ENCODE measurements at places on chromosomes 7 and 10.
A peak's percentile ranks its signal among the peaks of the same experiment; 100 is the strongest.

GRCh38 chr10:58152673-58153263 is 114.9 kb downstream of the IPMK start:
- H3K27ac ChIP-seq, result no peak overlapping the region
- no peaks in the 10 kb centered on the region for H3K4me1 ChIP-seq
- DNase-seq, result peak; percentile 63
- H3K4me3 ChIP-seq, result no peak overlapping the region
- H3K36me3 ChIP-seq, result no peaks in the 10 kb centered on the region
- H3K27me3 ChIP-seq, result peaks cover 5% of the 10 kb centered on the region

DNA sequence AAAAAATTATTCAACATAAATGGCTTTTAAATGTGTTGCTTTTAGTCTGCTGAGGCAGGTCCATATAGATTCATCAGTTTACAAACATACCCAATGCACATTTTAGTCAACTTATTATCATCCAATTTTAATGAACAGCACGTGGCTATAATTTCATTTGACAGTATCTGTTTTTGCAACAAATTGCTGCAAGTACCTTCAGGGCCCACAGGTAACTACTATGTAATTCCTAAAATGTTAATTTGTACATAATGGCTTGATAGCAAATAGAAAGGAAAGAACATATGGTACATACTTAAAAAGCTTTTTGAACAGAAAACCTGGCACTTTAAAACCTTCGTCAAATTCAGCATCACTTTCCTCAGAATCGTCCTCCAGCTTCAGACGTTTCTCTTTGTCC is 33.3 kb downstream of the ERCC6 start:
- H3K27ac ChIP-seq, result no peak overlapping the region
- H3K27me3 ChIP-seq, result peaks cover 2% of the 10 kb centered on the region
- peaks cover 21% of the 10 kb centered on the region for H3K4me1 ChIP-seq
- no peak for DNase-seq

DNA sequence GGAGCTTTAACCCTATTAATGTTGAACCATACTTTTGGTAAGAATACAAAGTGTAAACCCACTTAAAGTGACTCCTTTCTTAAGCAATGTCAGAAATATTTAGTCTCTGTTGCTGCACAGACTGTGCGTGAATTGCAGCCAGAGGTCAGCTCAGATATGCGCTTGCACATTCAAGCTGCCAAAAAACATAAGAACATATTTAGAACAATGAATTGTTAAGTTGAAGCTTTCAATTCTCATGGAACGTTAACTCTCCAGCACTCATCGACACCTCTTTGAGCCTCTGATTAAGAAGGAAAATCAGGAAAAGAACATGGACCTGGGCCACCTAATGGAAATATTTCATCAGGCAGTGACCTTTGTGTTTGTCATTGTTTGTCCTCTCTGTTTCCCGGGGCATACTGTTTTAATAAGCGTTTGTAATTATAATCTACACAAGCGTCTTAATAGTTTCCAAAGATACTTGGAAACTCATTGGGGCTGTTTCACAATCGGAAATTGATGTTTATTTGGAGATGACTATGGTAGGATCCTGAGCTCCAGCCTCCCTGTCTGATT is 193.0 kb upstream of the CELF2 start:
- no peak overlapping the region for H3K27ac ChIP-seq
- no peaks in the 10 kb centered on the region for H3K4me1 ChIP-seq
- no peak overlapping the region for H3K4me3 ChIP-seq
- no peak for DNase-seq

DNA sequence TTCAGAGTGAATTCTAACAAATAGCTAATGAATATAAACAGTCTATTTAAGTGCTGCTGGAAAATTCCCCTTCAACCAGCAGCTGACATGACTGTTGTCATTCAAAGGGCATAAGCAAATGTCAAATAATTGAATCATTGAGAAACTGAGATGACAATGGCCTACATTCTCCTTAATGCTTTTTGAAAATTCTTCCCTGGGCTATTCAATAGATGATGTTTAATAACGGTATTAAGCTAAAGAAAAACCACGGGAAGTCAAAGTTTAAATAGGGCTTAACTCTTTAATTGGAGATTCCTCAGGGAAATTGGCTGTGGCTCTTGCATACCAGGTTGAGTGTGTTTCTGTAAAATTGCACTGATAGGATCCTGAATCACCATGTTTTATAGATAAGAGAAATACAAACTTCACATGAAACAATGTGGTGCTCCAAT is 77.0 kb downstream of the ARL4A start:
- DNase-seq, result no peak
- H3K27ac ChIP-seq, result no peak overlapping the region
- H3K4me3 ChIP-seq, result no peak overlapping the region

DNA sequence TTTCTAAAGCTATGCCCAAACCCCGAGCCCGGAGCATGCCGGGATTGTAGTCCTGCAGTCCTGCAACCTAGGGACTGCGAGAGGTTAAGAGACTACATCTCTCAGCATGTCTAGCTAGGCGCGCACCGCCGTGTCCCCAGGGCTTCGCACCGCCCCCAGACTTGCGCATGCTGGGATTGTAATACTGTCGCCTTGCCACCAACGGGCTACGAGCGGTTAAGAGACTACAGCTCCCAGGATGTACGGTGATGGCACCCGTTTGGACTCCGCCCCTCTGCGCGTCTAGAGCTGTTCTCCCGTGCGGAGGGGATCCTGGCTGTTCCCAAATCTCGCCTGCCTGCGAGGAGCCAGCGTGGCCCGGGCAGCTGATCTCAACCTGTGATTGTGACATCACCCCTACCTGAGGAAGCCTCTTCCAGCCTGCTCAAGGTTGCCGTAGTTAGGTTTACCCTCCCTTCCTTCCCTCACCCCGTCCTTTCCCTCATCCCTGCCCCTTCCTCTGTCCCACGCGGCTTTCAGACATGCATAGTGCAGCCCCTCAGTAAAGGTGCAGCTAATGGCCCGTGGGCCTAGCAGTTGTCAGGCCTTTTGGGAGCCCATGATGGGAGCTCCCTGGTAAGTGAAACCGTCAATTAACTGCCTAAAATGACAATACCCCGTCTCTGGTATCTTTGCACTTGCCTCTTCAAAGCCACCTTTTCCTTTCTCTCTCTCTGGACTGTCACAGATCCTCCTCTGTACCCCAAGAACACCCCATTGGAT is 6.3 kb upstream of the ZNF736 start:
- H3K4me1 ChIP-seq, result peaks cover 22% of the 10 kb centered on the region
- H3K27me3 ChIP-seq, result no peaks in the 10 kb centered on the region
- H3K36me3 ChIP-seq, result no peaks in the 10 kb centered on the region
- peak; percentile 96 for DNase-seq
- peak overlapping the region; percentile 90 for H3K4me3 ChIP-seq

DNA sequence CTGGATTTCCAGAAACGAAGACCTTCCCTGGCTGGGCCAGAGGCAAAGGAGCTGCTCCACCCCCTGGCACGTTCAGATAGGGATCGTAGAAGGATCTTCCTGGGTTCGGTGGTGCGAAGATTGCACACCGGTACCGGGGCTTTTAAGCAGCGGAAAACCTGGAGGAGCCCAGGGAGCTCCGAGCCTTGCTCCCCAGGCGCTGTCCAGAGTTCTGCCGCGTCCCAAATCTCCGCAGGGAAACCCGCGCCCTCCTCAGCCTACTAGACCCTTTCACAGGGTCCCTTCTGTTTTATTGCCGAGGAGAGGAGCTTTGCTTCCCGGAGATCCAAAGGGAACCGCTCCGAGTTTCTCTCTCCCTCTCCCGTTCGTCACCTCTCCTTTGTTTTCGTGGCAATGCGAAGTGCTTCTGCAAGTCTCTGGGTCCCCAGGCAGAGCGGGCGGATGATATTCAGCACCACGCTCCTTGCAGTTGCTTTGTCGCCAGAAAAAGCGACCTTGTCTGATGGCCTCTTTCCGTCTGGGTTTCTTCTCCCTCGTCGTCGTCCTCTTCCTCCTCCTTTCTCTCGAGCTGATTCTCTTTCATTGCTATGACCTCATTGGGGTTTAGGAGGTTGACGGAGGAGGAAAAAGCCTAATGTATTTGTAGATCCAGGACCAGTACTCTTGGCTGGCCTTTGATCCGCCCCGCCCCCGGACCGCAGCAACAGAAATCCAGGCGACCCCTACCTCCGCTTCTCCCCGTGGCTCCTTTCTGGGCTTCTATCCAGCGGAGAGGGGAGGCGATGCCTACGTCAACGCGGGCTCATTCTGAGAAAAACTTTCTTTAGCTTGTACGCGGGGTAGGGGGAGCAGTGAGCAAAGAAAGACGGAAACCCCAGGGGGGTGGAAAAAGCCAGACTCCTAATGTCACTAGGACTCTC is at the start of gene TMEM196:
TMEM196 (minus strand) TSS at position 777 of the 920 bp plus-strand sequence. CDS start 921 bp downstream, outside the sequence.
- H3K27ac ChIP-seq, result no peak within 1 kb of the TSS
- peaks cover 13% of the 10 kb centered on the region for H3K4me1 ChIP-seq
- no peak for DNase-seq
- peaks cover 27% of the 10 kb centered on the region for H3K27me3 ChIP-seq
- H3K36me3 ChIP-seq, result no peaks in the 10 kb centered on the region

GRCh38 chr7:140446467-140446866 is 32.8 kb downstream of the MKRN1 start:
- no peak overlapping the region for H3K27ac ChIP-seq
- H3K4me1 ChIP-seq, result peaks cover 30% of the 10 kb centered on the region
- H3K36me3 ChIP-seq, result no peaks in the 10 kb centered on the region
- no peaks in the 10 kb centered on the region for H3K27me3 ChIP-seq
- DNase-seq, result no peak
- H3K4me3 ChIP-seq, result no peak overlapping the region

- H3K4me1 ChIP-seq, result no peaks in the 10 kb centered on the region
- DNase-seq, result peak; percentile 7
- no peak overlapping the region for H3K27ac ChIP-seq
- no peak overlapping the region for H3K4me3 ChIP-seq
- H3K36me3 ChIP-seq, result no peaks in the 10 kb centered on the region
Measured at GRCh38 chr7:45589061-45589460, 14.9 kb downstream of the ADCY1 start.

DNA sequence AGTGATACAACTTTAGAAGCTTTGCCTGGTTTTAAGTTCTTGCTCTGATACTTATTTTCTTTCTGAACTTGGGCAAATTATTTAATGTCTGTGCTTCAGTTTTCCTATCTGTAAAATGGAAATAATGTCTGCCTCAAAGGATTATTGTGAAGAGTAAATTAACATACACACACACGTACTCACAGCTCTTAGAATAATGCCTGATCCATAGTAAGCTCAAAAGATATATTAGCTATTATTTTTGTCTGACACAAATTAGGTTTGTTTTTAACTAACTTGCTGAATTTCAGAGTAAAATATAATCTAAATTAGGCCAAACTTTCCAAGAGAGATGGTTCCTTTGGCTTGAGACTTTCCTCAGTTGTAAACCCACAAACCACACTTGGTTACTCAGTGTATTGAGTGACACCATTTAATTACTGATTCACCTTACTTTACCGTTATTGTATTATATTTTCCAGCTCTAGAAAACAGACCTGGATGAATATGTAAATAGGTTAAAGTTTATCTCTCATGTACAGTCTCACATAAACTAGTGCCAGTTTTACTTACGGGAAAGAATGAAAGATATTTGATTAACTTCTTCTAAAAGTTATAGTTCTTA is 50.4 kb downstream of the VTI1A start:
- no peaks in the 10 kb centered on the region for H3K27me3 ChIP-seq
- no peak overlapping the region for H3K4me3 ChIP-seq
- H3K27ac ChIP-seq, result no peak overlapping the region
- H3K4me1 ChIP-seq, result no peaks in the 10 kb centered on the region

GRCh38 chr10:132023092-132023811 is 41.5 kb upstream of the BNIP3 start:
- no peak overlapping the region for H3K27ac ChIP-seq
- H3K36me3 ChIP-seq, result no peaks in the 10 kb centered on the region
- DNase-seq, result peak; percentile 85

GRCh38 chr7:144975882-144976281 is 140.0 kb upstream of the TPK1 start:
- DNase-seq, result no peak
- H3K4me1 ChIP-seq, result no peaks in the 10 kb centered on the region
- H3K27ac ChIP-seq, result no peak overlapping the region
- peaks cover 5% of the 10 kb centered on the region for H3K27me3 ChIP-seq
- no peak overlapping the region for H3K4me3 ChIP-seq

GRCh38 chr7:142745091-142745635 is 4.1 kb upstream of the PRSS1 start:
- no peak for DNase-seq
- H3K36me3 ChIP-seq, result no peaks in the 10 kb centered on the region
- H3K27ac ChIP-seq, result no peak overlapping the region

DNA sequence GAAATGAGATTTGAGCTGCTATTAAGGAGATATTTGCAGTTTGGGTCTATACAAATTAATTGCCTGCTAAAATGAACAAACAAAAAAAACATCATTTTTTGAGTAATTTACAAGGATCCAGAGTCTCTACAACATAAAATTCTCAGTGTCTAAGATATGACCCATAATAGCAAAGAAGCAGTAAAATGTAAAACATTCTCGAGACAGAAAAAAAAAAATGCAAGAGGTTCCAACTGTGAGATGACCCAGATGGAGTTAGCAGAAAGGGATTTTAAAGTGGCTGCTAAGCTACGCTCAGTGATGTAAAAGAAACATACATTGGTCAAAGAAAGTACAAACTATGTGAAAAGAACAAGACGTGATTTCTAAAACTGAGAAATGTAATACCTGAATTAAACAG is 471.0 kb downstream of the SH2D4B start:
- H3K27me3 ChIP-seq, result peaks cover 3% of the 10 kb centered on the region
- H3K36me3 ChIP-seq, result no peaks in the 10 kb centered on the region
- H3K4me3 ChIP-seq, result no peak overlapping the region
- no peaks in the 10 kb centered on the region for H3K4me1 ChIP-seq

GRCh38 chr10:31698181-31698830 is 230.3 kb downstream of the ARHGAP12 start:
- no peak overlapping the region for H3K4me3 ChIP-seq
- H3K27me3 ChIP-seq, result no peaks in the 10 kb centered on the region
- no peaks in the 10 kb centered on the region for H3K36me3 ChIP-seq
- no peaks in the 10 kb centered on the region for H3K4me1 ChIP-seq

GRCh38 chr10:10598297-10598696 is 419.4 kb upstream of the CELF2 start:
- no peaks in the 10 kb centered on the region for H3K4me1 ChIP-seq
- H3K27me3 ChIP-seq, result peaks cover 18% of the 10 kb centered on the region
- H3K27ac ChIP-seq, result no peak overlapping the region
- no peak overlapping the region for H3K4me3 ChIP-seq

DNA sequence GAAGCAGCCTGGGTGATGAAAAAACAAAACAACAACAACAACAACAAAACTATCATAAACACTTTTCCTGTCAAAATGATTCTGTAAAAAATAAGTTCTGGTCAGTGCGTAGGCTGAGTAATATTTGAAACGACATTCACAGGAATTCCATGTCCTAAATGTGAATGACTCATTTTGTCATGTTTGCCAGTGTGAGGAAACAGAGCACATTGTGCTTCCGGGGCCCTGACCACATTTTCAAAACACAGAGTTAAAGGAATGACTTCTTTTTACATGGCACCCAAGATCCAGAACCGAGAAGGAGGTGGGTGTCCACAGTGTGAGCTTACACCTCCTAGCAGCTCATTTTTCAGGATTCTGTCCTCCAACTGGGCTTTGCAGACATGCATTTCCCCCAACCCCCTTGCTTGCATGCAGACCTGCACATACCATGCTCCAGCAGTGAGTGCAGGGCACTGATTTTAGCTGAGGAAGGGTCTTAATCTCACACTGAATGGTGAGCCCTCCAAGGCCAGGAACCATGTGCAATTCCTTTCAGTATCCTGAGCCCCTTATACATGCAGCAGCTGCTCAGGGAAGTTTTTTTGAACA is 3.0 kb downstream of the CLRN3 start:
- H3K36me3 ChIP-seq, result no peaks in the 10 kb centered on the region
- DNase-seq, result no peak
- no peak overlapping the region for H3K4me3 ChIP-seq

- no peaks in the 10 kb centered on the region for H3K27me3 ChIP-seq
- DNase-seq, result no peak
- H3K4me3 ChIP-seq, result no peak overlapping the region
- H3K4me1 ChIP-seq, result no peaks in the 10 kb centered on the region
- no peaks in the 10 kb centered on the region for H3K36me3 ChIP-seq
- no peak overlapping the region for H3K27ac ChIP-seq
Measured at GRCh38 chr10:2111965-2112364, 374.6 kb upstream of the ADARB2 start.

Measured in activated CD4-positive, alpha-beta memory T cell treated with anti-CD3 and anti-CD28 coated beads for 36 hours (primary cell).